ENCODE measurements at places on chromosomes 5 and 9.

GRCh38 chr5:154112255-154112654 is 73.5 kb downstream of the MFAP3 start:
- DNase-seq, result no peak

GRCh38 chr9:16267281-16268066 is 603.0 kb downstream of the BNC2 start:
- no peak for DNase-seq

DNA sequence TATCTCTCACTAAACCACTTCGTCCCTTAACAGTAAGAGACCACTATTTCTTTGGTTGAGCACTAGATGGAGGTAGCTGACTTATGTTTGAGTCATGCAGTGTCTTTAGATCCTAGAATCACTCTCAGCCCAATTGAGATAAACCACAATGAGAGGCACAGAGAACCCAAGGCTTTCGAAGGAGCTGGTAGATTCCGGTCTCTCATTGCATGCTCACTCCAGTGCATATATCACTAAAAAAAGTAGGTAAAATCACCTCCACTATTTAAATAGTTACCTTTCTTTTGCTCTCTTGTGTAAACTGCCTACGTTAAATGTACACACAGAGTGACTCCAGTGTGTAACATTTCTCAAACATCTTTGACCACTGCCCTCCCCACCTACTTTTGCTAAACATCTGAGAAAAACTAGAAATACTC is 27.6 kb downstream of the ACTL7A start:
- no peak for DNase-seq

DNA sequence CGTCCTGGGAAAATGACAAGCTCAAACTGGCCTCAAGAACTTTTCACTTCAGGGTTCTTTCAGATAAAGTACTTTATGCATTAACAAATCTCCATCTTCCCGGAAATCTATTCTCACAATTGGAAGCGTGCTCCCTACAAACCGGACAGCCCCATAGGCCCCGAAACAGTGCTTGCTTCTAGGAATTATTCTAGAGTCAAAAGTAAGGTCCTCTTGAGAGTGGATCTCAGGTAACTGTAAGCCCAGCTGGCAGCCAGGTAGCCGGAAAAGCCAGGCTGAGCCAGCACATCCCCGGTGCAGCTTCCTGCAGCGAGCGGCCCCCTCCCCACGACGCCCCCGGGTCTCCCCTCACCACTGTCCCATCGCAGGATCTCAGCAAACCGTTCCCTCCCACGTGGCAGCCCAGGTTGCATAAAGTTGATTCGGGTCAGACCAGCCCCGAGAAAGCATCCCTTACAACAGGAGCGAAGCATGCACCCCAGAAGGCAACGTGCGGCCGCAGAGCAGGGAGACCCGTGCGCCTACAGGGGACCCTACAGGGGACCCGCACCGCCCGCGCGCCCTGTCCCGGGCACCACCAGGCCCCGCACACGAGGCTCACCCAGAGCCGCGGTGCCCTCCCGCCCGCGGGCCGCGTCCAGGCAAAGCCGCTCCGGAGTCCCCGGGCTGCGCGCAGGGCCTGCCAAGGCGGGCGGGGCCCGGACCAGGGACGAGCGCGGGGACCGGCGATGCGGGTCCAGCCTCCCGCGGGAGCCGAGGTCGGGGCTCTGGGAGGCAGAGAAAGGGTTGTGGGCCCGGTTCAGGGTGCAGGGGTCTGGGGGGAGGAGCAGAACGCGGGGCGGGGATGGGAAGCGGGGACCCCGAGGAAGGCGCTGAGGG is 920 bp downstream of the LPCAT1 start:
- peak; percentile 30 for DNase-seq

DNA sequence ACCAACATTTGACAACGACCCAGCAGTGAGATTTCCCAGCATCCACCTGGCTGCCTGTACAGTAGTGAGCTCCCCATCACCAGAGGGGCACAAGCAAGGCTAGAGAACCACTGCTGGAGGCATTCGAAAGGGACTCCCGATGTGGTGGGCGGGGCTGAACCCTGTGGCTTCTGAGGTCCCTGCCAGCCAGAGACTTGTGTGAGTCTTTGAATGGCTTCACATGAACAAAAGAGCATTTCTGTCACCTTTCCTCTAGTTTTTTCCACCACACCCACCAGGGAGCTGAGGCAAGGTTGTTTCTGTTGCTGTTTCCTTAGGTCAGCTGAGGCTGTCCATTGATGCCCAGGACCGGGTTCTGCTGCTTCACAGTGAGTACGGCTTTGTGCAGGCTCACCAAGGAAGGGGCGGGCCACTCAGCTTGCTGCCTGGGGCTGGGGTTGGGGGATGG is 15.7 kb downstream of the RGS3 start:
- DNase-seq, result no peak

GRCh38 chr9:95629585-95629984 is 112.8 kb upstream of the PTCH1 start:
- DNase-seq, result no peak

DNA sequence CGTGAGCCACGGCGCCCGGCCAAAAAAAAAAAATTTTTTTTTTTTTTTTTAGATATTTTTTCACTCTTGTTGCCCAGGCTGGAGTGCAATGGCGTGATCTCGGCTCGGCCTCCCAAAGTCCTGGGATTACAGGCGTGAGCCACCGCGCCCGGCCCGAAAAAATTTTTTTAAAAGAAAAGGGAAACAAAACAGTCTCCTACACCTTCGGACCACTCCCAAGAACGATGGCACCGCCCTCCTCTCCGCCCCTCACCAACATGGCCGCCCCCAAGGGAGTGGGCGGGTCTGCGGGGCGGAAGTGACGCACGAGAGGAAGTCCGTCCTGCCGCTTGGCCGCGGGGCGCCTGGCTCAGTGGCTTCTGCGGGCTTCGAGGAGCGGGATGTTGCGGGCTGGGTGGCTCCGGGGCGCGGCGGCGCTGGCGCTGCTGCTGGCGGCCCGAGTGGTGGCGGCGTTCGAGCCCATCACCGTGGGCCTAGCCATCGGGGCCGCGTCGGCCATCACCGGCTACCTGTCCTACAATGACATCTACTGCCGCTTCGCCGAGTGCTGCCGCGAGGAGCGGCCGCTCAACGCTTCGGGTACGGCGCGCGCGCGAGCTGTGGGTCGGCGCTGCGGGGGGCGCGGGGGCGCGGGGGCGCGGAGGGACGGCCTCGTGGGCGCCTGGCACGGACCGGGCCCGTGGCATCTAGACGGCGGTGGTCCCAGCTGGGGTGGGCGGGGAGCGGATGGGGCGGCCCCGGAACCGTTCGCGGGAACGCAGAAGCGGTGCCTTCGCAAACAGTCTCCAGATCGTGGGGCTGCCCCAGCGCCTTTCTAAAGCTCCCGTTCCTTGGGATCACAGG is at the start of gene TOR1B:
Gene TOR1B (plus strand): TSS at position 352 of the 843 bp plus-strand sequence. CDS start 29 bp downstream, at position 381.
- peak; percentile 55 for DNase-seq

DNA sequence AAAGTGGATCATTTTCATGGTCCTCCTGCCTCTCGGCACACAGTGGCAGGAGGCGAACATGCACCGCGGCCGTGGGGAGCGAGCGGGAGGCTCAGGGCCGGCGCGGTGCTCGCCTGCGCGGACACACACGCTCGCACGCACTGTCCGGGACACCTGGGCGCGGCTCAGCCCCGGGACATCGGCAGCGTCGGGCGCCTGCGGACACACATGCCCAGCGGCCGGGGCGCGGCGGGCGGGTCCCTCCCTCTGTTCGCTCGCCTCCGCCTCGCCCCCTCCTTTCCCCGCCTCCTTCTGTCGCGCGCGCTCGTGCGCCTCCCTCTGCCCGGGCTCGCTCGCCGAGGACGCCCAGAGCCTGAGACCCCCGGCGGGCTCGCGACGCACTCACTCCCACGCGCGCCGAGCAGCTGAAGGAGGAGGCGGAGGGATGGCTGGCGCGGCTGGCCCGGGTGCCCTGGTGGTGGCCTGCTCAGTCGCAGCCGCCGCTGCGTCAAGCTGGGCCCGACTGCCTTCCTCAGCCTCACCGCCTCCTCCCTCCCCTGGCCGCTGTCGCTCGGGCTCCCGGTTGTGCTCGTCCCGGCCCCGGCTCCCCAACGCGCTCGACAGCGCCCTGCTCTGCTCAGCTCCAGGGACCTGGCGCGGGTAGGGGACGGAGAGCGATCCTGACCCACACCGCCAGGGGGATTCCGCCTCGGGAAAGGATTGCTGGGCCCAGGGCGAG is at the start of gene FRMD3:
Gene FRMD3 (minus strand): TSS at position 230 of the 718 bp plus-strand sequence. CDS start 170 bp downstream, at position 60.
- peak; percentile 8 for DNase-seq

DNA sequence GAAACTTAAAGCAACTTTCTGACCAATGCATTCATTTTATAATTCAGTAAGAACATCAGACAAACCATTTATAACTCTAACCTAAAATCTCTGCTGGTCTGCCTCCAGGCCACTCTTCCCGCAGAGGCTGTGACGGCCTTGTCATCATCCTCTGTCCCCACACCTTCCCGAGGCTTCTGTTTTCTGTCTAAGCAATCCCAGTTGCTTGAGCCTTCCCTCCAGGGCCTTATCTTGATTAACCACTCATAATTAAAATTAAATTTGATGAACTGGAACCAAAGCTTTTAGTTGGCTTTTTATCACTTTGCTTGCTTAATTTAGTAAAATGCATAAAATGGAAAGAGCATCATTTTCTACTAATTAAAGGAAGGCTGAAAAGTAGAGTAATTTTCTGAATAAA is 312.4 kb downstream of the DIRAS2 start:
- no peak for DNase-seq

DNA sequence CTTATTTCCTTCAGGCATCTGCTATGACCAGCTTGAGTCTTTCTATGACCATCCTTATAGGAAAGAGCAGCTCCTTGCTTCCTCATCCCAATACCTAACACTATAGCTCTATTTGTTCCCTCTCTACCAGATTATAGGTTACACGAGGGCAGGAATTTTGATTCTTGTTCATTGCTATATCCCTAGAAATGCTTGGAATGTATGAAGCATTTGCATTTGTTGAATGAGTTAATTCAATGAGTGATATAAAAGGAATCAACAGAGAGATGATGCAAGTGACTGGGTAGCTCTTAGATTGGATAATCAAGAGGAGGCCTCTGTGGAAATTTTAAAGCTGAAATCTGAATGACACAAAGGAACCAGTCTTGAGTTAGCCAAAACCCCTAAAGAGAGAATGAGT is 13.9 kb downstream of the ZCCHC9 start:
- DNase-seq, result no peak

DNA sequence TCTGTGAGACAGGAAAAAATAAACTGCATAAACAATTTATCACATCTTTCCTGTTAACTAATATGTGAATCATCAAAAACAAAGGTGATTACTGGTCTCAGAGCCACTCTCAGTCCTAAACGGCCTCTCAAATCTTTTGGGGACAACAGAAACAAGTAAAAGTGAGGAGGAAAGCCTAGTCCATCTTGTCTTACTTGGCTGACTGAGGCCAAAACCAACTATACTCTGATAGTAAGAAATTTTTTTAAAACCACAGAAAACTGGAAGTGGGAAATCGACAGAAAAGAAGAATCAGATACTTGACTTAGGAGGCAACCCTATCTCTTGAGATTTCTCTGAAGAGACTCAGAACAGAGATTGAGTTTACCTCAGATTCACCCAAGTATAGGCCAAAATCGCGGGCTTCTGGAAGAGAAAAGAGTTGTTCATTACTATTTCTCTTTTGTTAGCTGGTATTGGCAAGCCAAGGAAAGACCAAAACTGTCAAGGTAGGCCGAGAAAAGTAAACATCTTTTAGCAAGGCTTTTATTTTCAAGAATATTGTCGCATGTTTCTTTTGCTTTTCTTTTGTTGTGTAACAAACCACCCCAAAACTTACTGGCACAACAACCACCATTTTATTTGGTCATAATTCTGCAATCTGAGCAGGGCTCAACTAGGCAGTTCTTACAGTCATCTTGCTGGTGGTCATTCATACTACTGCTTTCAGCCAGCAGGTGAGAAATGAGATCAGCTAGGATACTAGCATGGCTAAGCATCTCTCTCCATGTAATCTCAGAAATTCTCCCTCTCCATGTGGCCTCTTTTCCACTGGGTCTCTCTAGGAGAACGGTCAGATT is 46.1 kb downstream of the RFX3 start:
- no peak for DNase-seq

- no peak for DNase-seq
Measured at GRCh38 chr9:121573717-121574485, 74.3 kb upstream of the GGTA1 start.

DNA sequence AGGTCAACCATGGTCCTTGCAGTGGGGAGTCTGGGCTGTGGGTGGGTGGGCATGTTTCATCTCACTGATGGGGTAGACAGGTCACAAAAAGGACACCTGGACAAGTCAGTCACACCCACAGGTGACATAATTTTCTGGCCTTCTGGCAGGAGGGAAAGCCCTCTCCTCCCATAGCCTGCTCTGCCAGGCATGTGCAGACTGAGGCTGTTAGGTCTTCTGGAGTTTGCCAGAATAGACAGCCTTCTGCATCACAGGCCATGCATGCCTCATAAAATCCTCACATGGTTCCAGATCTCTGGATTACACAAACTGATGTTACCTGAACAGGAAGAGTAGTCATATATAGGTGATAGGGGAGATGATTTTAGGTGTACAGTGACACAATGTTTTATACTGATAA is 49.1 kb downstream of the ARHGAP26 start:
- no peak for DNase-seq

DNA sequence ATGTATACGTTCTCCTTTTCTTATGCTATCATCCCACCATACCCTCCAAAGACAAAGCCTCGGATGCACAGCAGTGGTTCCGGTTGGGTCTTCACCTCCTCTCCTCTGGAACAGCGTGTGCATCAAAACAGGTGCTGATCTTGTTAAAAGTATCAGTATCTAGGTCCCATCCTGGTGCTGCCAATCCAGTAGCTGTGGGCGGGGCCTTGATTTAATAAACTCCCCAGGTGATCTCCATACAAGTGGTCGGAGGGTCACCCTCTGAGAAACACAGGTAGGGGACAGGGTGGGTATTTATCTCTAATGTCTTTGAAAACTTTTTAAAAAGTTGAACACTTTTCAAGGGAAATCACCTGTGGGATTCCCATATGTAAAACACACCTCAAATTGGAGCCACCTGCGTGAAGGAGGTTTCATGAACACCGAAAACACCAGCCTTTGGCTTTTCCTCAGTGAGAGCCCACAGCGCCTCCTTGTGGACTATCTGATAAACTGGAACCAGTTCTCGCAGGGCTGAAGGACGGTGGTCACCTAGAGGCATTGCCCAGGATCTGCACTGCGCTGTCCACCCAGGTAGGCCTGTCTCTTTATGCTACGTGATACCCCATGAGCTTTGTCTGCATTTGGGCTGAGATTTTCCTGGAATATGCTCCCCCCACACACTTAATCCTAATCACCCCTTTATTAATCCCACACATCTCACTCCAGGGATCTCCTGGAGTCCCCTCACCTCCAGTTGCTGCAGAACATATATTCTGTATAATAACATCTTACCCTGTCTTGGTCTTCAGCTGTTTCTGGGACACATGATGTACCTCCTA is 80.5 kb upstream of the EPB41L4B start:
- DNase-seq, result peak; percentile 19

DNA sequence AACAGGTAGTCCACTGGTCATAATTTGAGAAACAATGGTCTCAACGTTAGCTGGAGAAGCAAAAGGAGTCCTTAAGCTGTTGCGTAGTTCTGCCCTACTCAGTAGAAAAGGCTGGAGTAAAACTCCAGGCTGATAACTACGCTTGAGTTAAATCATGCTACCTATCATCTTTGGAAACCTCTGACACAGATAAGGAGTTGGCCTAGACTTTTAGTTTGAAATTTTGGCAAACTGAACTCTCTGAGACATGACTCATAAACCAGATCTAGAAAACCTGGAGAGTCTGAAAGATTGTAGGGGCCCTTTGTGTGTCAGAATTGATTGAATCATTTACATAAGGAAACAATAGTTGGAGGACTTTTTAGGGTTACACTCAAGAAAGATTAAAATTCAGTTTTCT is 26.3 kb downstream of the NMUR2 start:
- DNase-seq, result no peak

- DNase-seq, result no peak
Measured at GRCh38 chr9:97984188-97985057, 1.3 kb downstream of the ANP32B start.
